ENCODE measurements at places on chromosomes 1 and 21.

GRCh38 chr21:46626536-46626935, 8.9 kb upstream of the PRMT2 start:
- no peak for DNase-seq

GRCh38 chr1:81391125-81391828, 409.5 kb upstream of the ADGRL2 start:
- no peak for DNase-seq

GRCh38 chr1:50693829-50694228, 266.2 kb downstream of the FAF1 start:
- no peak for DNase-seq

DNA sequence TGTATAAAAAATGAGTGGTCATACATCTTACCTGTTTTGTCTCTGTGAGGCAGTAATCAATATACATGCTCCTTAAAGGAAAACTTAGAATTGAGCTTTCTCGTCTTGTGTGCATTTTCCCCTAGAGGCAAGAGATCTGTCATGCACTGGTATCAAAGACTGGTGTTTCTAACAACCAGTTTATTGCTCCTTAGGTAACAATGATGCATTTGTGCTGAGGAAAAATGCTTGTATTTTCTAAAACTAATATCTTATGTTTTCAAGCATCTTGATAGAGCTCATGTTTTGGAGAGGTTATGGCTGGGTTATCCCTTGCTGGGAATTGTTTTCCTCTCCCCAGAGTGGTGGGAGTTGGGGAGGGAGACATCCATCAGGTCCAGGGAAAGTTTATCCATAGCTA, 23.9 kb upstream of the CCDC190 start:
- DNase-seq, result no peak

DNA sequence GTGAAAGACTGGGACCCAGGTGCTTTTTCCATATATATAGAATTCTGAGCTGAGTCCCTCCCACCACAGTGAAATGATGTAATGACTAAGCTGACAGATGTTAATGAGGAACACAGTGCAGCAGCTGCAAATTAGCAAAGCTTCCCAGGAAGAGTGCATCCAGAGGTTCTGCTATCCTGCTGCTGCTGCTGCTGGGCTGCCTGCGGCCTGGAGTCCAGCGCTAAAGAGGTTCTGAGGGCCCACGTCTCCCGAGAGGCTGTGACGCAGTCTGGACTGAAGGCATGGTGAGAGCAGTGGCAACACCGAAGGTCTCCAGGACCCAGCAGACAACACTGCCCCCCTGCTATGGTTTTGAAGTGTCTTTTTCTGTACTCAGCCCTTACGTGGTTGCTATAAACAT, 63.9 kb downstream of the URB2 start:
- DNase-seq, result no peak

- DNase-seq, result no peak
These were observed 207.1 kb downstream of the ROR1 start for GRCh38 chr1:63980740-63981407.

- DNase-seq, result no peak
These were observed 971 bp downstream of the CAPZB start for GRCh38 chr1:19484338-19484797.

DNA sequence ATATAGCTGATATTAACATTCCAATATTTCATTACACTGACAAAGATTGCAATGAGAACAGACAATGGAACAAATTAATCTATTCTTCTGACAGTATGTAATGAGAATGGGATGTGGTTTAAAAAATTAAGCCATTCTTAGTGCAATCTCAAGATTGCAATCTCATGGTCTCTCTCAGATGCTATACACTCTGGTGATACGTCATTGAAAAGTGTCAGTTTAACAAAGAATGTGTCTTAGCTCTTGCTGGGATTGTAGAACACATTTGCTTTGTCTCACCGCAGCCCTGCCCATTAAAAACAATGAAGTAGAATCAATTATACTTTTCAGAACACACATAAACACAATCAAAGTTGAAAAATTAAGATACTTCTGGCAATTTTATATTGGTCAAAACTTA, 55.2 kb downstream of the LRRC53 start:
- DNase-seq, result no peak
